ENCODE measurements at places on chromosomes 16 and 17.

GRCh38 chr17:81395600-81396277 lies 482 bp downstream of the BAHCC1 start:
- DNase-seq, result no peak

DNA sequence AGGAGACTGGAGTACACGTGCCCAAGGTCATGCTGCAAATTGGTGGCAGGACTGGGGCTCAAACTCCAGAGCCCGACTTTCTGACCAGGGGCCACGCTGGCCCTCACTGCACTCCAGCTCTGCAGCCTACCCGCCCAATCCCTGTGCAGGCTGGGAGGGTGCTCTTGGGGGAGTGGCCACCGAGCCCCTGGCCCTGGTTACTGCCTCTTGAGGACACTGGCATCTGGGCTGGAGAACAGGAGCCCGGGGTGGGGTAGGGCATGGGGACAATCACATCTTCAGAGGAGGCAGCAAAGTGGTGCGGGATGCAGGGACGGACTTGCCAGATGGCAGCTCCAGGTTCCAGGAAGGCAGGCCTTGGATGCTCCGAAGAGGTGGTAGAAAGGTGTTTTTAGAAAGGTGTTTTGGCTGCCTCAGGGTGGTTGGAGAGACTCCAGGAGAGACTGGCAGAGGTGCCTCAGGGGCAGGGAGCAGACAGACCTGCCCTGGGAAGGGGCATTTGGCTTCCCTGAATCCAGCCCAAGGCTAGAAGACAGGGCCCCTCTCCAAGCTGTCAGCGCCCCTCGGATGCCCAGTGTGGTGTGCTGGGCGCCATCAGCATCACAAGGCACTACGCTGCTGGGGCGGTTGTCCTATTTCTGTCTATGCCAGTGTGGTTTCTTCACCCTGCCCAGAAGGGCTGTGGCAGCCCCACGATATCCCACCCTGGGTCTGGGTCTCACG lies 220.6 kb downstream of the NTN1 start:
- DNase-seq, result no peak

DNA sequence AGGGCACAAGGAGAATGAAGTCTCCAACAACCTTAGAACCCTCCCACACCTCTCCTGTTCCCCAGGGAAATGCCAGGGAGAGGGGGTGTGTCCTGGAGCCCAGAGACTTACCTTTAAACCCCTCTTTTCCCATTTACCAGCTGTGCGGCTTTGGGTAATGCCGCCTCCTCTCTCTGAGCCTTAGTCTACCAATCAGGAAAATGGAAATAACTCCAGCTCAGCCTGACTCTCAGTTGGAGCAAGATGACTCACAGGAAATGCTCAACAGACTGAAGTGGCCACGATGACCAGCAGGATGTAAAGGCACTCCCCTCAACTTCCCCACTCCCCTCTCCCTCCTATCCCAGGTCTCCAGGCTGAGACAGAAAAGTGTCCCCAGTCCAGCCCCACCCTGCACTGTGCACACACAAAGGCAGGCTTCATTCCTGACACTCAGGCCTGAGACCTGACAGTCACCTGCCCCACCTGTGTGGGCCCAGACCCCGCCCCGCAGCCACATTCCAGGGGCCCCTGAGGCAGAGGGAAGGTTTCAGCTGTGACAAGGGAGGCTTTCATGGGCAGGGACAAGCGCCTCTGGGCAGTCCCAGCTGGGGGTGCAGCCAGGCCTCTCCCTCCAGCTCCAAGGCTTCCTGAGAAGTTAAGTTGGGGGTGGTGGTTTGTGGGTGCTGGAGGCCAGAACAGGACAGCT lies 3.0 kb upstream of the KRT15 start:
- DNase-seq, result no peak

DNA sequence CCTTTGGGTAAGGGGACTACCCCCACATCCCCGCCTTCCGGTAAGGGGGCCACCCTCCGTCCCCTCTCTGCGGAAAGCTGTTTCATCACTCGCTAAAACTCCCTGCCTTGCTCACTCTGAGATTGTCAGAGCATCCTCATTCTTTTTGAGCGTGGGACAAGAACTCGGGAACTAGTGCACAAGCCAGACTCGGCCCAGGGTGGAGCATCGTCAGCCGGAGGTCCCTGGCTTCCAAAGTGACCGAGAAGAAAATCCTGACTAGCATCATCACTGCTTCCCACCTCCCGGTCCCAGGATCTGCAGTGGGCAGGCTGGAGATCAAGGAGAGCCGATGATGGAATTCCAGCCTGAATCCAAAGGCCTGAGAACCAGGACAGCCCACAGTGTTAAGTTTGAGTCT lies 380.3 kb downstream of the SEC14L1 start:
- DNase-seq, result no peak

DNA sequence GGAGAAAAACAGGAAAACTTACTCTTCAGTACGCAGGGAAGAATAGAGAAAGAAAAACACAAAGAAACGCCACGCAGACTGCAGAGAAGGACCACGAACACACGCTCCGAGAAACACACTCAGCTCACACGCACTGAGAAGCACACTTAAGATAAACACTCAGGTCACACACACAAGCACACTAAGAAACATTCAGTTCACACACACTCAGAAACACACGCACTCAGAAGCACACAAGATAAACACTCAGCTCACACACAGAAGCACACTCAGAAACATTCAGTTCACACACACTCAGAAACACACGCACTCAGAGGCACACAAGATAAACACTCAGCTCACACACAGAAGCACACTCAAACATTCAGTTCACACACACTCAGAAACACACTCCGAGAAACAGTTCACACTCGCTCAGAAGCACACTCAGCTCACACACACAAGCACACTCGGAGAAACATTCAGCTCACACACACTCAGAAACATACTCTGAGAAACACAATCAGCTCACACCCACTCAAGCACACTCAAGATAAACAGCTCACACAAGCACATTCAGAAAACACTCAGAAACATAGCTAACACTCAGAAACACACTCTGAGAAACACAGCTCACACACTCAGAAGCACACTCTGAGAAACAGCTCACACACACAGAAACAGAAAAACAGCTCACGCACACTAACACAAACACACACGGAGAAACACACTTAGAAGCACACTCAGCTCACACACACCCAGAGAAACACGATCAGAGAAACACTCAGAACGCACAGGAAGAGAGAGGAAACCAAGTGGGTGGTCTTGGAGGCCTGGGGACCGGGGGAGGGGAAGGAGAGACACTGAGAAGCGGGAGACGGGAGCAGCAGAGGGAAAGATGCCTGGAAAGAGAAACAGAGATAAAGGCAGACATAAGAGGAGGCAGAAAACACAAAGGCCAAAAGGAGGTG lies 908 bp downstream of the TMEM98 start:
- no peak for DNase-seq

DNA sequence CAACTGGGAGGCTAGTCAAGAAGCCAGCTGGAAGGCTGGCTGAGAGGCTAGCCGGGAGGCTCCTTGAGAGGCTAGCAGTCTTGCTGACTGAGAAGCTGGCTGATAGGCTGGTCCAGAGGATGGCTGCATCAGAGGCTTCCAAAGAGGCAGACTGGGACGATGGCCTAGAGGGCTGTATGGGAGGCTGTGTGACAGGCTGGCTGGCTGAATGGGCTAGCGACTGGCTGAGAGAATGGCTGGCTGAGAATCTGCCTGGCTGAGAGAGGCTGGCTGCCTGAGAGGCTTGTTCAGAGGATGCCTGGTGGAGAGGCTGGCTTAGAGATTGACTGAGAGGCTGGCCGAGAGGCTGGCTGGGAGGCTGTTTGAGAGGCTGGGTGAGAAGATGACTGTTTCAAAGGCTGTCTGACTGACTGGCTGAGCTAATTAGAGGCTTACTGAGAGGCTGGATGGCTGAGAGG lies 34.8 kb upstream of the ACSM2B start:
- no peak for DNase-seq

DNA sequence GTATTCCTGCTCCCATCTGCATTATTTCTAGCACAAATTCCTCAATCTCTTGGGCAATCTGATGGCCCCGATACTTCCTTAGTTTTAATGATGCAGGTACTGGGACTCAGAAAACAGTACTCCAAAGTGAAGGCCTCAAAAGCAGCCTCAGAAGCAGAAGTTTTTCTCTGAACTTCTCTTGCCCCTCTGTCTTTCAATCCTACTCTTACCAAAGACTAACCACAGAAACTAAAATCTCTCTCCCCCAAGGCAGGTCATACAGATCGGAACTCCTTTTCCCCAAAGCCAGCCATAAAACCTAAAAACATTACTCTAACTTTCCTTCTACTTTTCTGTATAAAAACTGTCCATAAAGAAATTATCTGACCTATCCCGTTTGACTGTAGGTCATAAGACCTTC lies 103.5 kb downstream of the HS3ST3A1 start:
- DNase-seq, result no peak

DNA sequence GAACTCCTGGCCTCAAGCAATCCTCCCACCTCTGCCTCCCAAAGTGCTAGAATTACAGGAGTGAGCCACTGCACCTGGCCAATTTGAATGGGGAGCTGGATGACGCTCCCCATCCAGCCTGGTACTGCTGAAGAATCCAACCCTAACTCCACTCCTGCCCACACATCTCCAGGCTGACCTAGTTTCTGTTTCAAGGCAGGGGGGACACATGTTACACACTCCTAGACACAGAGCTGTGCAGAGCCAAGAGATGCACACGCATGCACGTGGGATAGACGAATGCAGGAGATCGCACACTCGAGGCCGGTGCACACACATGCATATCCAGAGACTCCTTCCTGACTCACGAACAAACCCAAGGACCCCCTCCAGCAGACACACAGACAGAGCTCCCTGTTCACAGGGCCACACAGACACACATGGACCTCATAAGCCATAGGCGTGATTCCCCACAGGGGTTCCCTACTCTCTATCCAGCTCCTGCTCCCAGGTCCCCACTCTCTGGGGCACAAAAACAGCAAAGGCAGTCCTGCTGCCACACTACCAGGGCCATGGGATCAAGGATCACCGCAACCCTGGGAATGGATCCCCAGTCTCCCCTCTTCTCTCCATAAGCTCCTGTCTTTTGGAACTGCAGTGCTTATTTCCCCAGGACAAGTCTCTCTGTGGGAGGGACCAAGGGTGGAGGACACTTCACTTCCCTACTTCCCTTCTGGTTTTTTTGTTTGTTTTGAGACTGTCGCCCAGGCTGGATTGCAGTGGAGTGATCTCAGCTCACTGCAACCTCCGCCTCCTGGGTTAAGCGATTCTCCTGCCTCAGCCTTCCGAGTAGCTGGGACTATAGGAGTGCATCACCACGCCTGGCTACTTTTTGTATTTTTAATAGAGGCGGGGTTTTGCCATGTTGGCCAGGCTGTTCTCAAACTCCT lies 14.4 kb downstream of the EPOP start:
- no peak for DNase-seq

DNA sequence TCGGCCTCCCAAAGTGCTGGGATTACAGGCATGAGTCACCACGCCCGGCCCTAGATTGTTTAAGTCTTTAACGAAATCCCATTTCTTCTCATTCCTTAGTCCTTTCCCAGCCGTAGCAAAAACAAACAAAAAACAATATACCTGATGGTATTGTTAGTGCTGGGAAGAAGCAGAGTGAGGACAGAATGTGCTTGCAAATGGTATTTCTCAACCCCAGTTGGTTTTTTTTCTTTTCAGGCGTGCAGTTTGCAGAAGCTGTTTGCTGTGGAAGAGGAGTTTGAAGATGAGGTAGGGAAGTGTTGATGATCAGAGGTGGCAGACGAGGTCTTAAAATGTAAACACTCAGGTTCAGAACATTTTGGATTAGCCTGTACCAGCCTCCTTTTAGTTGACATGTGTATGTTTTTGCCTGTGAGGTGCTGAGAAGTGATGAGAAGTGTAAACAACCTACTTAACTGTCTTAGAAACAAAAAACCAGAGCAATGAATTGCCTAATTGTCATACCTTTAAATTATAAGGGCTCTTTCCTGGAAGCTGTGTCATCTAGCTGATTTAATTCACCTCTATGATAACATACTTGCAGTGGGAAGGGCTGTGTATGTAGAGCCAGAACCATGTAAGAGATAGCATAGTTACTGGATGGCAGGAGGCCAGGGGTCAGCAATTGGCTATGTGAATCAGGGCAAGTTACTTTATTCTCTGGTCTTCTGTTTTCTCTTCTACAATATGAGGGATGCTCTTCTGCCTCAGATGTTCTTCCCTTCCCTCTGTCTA lies 3.4 kb downstream of the HROB start:
- DNase-seq, result no peak

DNA sequence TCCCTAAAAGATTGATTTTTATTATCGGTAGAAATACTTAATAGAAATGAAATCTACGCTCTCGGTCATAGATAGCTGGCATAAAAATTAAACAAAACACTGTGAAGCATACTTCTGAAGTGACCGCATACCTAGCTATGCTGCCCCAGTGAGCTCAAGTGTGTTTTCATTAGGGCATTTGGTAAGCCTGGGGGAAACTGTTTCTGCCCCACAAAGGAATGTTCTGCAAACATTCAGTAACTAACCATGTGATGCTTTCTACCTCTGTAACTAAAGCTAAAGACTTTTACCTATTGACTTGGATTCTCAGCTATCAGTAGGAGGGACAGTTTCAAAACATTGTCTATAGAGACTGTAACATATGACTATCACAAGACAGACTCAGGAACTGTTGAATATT lies 93.5 kb upstream of the HSBP1 start:
- DNase-seq, result no peak

DNA sequence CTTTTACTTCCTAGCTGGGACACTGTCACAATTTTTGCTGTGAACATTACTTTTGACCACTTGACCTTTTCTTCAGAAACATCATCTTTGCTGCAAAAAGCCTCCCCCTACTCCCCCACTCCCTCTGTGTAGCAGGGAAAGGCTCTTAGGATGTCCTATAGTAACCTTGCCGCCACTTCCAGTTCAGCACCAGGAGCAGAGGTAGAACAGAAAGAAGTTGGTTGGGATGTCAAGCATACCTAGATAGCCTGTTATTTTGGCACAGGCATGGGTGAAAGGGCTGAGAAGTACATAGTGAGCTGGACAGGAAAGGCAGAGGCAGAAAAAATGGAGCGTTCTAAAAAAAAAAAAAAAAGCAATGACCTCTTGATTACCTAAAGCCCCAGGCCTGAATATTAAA lies 31.3 kb downstream of the SMIM36 start:
- no peak for DNase-seq

DNA sequence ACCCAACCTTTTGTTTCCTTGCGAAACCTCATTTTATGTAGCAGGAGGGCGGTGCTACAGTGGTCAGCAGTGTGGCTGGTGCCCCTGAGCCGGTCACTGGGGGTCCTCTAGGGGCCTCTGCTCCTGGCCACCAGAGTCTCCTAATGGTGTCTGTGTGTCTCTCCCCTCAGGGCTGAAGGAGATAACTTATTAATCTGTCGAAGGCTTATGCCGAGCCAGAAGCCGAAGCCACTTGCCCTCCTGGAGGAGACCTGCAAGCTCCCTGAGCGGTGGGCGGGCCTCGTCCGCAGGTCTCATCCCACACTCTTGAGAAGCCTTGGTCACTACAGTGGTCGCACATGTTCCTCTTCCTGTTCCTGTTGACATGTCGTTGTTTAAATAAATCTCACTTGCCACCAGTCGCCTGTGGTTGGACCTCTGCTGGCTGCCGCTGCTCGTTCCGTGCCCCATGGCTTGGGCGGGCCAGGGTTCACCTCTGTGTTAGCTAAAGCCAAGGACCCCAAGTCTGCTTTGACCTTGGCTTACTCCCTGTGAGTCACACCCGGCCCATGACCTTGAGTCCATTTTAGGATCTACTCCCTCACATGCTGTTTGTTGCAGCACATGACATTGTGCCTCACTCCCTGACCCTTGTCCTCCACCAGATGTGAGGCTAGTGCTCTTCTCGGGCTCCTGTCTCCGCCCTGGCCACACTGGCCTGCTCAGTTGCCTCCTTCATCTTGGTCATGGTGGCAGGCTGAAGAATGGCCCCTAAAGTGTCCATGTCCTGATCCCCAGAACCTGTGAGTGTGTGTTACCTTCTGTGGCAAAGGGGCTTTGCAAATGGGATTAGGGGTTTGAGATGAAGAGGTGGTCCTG lies 38.7 kb upstream of the AQP8 start:
- no peak for DNase-seq

- no peak for DNase-seq
Observed at GRCh38 chr16:30119428-30119827, 3.6 kb downstream of the MAPK3 start.
